Adrenal gland (tissue), 19 donors: ENCODE measurements at places on chromosomes 7 and 10. TPM values are rescaled to one million over a fixed set of nuclear protein-coding genes. Genes with fewer than 3 reads are reported as not detected.

AKR1C8 gene
- total RNA-seq: not detected

CAMK1D gene
- total RNA-seq: 6.2 TPM

SLC25A28 gene
- 14.0 TPM for total RNA-seq

ASB4 gene
- 323 TPM for total RNA-seq

CALY gene
- total RNA-seq: 7.0 TPM

PDIA4 gene
- total RNA-seq: 67.6 TPM

WIPF3 gene
- 5.5 TPM for total RNA-seq

SPDYE16 gene
- total RNA-seq: 0.57 TPM

CRYGN gene
- total RNA-seq: not detected

FFAR4 gene
- total RNA-seq: 0.71 TPM

ZNF485 gene
- total RNA-seq: 1.7 TPM

HOXA10 gene
- 7.8 TPM for total RNA-seq

ENO4 gene
- total RNA-seq: 0.11 TPM

SORBS1 gene
- total RNA-seq: 17.3 TPM

FAM25G gene
- total RNA-seq: not detected

GPR26 gene
- total RNA-seq: not detected

UBE3C gene
- 43.2 TPM for total RNA-seq

LRRC17 gene
- total RNA-seq: 2.7 TPM

HDAC9 gene
- 15.4 TPM for total RNA-seq

DBNL gene
- 145 TPM for total RNA-seq

RASA4B gene
- 12.7 TPM for total RNA-seq

PRPS1L1 gene
- total RNA-seq: not detected

PIK3CG gene
- total RNA-seq: 11.9 TPM

NOS3 gene
- 26.5 TPM for total RNA-seq

KNDC1 gene
- total RNA-seq: 35.9 TPM

TRIM50 gene
- 0.32 TPM for total RNA-seq

SPAM1 gene
- total RNA-seq: not detected

HOXA3 gene
- total RNA-seq: 5.6 TPM

SDHAF3 gene
- 18.2 TPM for total RNA-seq

BAG3 gene
- 49.3 TPM for total RNA-seq

OR2A5 gene
- total RNA-seq: not detected

LRIT1 gene
- total RNA-seq: 0.06 TPM

SDK1 gene
- total RNA-seq: 1.6 TPM

OR13A1 gene
- total RNA-seq: not detected

MEPCE gene
- total RNA-seq: 24.8 TPM

GIMAP4 gene
- total RNA-seq: 32.0 TPM

CDHR1 gene
- 0.09 TPM for total RNA-seq

IDI2 gene
- total RNA-seq: not detected

SLC25A13 gene
- total RNA-seq: 37.2 TPM

CNOT4 gene
- total RNA-seq: 13.8 TPM

RNF148 gene
- 0.88 TPM for total RNA-seq

TMEM270 gene
- not detected for total RNA-seq

NPY4R2 gene
- total RNA-seq: not detected

SPACDR gene
- 0.48 TPM for total RNA-seq

ASL gene
- total RNA-seq: 24.3 TPM

CALCR gene
- 0.22 TPM for total RNA-seq

CNPY1 gene
- total RNA-seq: not detected

ZNF425 gene
- total RNA-seq: 1.9 TPM

PRSS37 gene
- not detected for total RNA-seq

NEUROD6 gene
- not detected for total RNA-seq

DRGX gene
- total RNA-seq: 0.06 TPM

TDRD1 gene
- total RNA-seq: 0.28 TPM

NPC1L1 gene
- total RNA-seq: not detected

CUL1 gene
- 39.1 TPM for total RNA-seq
